ENCODE measurements at places on chromosomes 6 and 20.

- ATAC-seq = peak; percentile 40
Observed at GRCh38 chr6:36130667-36131510, 576 bp downstream of the MAPK13 start.

DNA sequence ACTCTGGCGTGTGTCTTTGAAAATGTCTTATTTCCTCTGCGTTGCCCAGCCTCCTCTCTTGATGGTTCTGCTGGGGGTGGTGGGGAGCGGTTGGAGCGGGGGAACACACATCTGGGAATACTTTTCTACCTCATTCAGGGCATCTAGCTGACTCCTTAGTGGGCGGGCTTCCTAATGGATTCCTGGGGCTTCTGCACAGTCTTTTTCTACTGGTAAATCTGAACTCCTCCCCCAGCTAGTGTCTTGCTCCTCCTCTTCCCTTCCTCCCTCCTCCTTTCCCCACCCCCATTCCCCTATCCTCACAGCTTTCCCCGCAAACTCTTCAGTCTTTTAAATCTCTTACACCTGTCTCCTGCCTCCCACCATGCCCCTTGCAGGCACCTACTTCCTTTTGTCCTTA lies 74.4 kb downstream of the PRL start:
- ATAC-seq = no peak

DNA sequence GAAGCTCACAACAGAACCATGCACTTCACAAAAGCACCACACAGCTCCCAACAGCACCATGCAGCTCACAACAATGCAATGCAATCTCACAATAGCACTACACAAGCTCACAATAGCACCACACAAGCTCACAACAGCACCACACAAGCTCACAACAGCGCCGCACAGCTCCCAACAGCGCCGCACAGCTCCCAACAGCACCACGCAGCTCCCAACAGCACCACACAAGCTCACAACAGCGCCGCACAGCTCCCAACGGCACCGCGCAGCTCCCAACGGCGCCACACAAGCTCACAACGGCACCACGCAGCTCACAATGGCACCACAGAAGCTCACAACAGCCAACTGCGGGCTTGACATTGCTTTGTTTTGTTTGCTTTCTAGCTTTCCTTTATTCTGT lies 198.1 kb downstream of the DLL1 start:
- no peak for ATAC-seq

GRCh38 chr20:57495978-57496377 lies 29.0 kb downstream of the CTCFL start:
- ATAC-seq = no peak

DNA sequence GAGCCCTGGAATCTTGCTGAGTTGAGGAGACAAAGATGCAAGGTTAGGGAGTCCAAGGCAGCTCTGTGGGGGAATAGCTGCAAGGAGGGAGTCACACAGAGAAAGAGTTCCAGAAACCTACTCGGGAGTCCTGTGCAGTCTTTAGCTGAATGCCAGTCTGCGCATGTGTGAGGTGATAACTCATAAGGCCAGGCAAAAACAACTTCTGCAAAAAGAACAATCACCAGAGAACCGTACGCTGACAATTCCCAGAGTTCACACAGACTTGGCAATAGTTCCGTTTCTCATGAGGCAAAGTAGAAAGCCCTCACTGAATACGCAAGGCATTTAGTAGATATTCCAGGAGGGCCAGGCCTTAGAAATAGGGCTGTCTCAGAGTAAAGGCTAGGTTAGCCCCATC lies 135.2 kb upstream of the TAB2 start:
- ATAC-seq = no peak

DNA sequence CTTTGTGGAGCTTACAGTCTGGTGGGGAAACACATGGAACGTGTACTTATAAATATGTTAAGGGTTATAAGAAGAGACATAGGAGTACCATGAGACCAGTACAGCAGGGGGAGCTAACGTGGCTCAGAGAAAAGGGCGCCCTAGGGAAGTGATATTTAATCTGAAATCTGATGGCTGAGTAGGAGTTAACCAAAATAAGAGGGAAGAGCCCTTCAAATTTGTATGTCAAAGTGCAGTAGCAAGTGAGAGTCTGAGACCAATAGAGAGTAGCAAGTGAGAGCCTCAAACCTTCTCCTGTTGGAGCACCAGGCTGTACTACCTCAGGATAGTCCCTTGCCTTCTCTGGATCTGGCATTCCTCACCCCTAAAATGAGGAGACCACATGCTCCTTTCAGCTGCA lies 6.1 kb upstream of the PKIG start:
- peak; percentile 46 for ATAC-seq

GRCh38 chr6:16503241-16503775 lies 258.0 kb downstream of the ATXN1 start:
- no peak for ATAC-seq

DNA sequence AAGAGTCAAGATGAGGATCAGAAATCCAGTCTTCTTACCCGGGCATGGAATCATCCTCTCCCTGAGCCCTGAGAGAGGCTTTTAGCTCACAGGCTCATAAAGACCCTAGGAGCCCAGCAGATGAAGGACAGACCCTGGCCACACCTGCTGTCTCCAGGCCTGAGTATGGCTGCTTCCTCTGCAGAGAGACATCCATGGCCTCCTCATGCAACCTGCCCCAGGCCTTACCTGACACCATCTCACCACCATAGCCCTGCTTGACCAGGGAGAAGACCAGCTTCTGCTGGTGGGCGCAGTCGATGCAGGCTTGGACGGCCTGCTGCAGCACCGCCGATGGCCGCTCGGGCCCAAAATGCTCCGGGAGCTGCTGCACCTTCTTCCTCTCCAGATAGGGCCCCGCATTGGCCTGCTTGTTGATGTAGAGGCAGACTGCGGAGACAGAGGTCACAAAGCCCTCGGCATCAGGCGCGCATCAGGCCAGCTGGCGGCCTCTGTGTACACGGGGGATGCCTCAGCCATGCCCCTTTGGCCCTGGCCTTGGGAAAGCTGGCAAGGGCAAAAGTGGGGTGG lies 77.6 kb downstream of the SCML4 start:
- ATAC-seq = no peak

DNA sequence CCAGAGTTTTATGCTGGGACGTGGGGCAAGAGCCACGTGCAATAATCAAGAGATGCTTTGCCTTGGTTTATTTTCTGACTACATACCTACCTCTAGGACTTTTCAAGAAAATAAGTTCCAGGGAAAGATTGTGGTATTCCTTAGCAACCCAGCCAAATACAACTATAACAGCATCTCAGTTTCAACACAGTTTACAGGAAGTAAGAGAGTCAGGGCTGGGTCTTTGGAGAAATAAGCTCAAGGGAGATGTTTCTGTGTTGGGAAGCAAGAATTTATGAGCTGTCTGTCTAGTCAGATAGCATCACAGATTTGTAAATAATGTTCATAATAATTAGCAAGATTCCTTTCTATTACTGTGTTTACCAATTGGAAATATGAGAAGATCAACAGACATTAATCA lies 35.1 kb downstream of the MAP3K5 start:
- no peak for ATAC-seq

- ATAC-seq = no peak
Observed at GRCh38 chr20:36744243-36744642, 1.6 kb downstream of the NDRG3 start.

DNA sequence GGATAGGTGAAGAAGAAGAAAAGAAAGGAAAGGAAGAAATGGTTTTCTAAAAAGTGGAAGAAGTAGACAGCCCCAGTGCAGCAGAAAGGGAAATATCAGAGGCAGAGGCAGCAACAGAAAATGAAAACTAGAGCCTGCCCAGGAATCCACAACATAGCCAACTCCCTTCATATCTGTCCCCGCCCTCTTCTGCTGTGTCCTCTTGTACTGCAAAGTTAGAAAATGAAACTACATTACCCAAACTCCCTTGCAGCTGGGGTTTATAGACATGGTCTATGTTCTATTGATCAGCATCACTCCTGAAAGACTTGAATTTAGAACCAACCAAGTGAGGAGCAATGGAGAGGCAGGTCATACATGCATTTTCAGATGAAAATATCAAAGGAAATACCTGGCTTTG lies 200.5 kb upstream of the PHACTR1 start:
- ATAC-seq = no peak

- no peak for ATAC-seq
Observed at GRCh38 chr6:154621686-154622085, 111.2 kb upstream of the CNKSR3 start.

- no peak for ATAC-seq
Observed at GRCh38 chr6:7402716-7403115, 13.1 kb downstream of the RIOK1 start.

- no peak for ATAC-seq
Observed at GRCh38 chr20:63335711-63336110, 25.4 kb downstream of the CHRNA4 start.

DNA sequence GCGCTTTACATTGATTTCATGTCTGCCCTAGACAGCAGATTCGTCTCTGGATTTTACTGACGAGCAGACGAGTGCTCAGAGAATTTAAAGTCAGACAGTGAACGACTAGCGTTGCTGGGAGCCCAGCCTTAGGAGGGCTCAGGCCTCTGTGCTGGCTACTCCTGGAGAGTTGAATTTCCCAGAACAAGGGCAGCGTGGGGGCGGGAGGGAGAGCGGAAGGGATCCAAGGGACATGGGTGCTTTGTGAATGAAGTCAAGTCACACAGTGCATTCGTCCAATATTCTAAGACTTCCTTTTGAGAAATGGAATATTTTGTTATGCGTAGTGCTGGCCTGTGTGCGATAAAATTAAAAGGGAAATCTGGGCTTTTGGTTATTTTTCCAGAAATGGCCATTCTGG lies 126.5 kb downstream of the MYLK4 start:
- ATAC-seq = no peak

DNA sequence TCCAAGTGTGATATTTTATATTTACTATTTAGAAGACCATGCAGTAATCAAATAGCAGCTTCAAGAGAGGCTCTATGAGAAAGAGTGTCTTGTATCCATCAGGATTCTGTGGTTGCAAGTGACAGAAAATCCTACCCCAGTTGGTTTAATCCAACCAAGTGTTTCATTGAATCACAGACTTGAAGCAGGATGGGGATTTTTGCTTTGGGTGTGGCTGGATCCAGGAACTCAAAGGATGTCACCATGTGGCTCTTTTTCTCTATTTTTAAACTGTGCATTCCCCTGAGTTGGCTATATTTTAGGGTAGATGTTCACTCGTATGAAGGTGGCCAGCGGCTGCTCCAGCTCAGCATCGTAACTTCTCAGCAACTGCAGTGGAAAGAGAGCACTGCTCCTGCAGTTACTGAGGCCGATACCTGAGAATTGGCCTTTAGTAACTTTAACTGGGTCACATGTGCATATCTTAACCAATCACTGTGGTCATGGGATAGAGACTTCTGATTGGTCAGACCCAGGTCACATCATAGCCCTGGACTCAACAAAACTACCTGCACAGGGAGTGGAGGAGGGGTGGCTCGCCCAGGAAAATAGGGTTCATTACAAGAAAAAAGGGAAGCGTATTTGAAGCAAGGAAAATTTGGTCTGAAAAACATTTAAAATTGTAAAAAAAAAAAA lies 396.1 kb upstream of the SULF2 start:
- ATAC-seq = no peak

DNA sequence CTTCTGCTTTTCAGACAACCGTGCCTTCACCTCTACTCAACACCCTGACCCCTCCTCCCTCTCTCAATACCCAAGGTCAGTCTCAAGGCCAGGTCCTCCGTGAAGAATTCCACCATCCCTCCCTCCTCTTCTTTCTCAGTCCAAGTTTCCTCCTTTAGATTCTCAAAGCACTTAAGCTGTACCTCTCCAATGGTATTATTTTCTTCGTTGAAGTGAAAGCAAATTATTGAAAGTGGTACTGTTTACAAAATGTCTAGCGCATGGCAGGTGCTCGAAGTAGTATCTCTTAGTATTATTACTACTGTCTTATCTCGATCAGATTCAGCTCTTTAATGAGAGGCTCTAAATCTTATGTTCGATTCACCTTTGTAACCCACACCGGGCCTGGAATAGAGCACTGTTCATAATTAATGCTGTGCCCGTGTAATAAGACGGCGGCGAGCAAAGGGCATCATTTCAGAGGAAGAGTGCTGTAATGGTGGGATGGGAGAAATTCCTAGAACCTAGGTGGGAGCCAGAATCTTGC lies 593 bp upstream of the RALGAPB start:
- ATAC-seq = no peak

DNA sequence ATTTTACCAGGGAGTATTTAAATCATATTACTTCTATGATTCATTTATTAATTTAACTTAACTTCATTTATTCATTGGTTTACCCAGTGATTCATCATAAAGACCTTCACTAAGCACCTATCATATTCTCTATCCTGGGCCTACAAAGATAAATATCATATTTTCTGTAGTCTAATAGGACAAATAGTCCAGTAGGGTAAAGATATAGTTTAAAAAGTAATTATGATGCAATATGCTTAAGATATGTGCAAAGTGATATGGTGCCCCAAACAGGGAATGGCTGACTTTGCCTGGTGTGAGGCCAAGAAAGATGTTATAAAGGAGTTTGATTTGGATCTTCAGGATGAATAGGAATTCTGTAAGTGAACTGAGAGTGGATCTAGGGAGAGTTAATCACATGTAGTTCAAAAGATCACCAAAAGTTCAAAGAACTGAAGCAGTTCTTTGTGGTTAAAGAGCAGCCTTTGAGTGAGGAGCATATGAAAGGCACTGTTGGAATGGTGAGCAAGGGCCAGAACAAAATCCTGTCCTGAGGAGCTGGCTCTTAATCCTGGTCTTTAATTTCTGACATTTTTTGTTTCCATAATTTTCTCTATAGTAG lies 45.5 kb downstream of the MLIP start:
- no peak for ATAC-seq

DNA sequence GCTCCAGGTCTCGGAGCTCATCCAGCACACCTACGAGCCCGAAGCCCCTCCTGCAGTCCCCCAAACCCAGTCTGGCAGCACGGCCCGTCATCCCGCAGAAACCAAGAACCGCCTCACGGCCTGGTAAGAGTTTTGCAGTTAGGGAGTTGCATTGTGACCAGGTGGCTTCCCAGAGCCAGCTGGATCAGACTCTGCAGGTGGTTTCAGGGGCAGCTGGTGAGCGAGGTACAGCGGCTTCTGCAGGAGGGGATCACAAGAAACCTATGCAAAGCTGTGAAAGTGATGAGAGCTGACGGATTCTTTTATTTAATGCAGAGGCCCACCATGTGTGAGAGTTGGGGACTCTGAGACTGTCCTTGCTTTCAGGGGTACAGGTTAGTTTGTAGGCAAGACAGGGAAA lies 45.9 kb upstream of the SCGN start:
- no peak for ATAC-seq

- ATAC-seq = no peak
Observed at GRCh38 chr20:63498960-63499337, at the start of gene EEF1A2. EEF1A2 (minus strand) TSS chr20:63499083; CDS start chr20:63497763, 1,320 bp downstream.

Data from esophagus mucosa (tissue), 1 donor.